Fibroblast of upper back skin (primary cell): ENCODE measurements at places on chromosomes 2 and 18.

DNA sequence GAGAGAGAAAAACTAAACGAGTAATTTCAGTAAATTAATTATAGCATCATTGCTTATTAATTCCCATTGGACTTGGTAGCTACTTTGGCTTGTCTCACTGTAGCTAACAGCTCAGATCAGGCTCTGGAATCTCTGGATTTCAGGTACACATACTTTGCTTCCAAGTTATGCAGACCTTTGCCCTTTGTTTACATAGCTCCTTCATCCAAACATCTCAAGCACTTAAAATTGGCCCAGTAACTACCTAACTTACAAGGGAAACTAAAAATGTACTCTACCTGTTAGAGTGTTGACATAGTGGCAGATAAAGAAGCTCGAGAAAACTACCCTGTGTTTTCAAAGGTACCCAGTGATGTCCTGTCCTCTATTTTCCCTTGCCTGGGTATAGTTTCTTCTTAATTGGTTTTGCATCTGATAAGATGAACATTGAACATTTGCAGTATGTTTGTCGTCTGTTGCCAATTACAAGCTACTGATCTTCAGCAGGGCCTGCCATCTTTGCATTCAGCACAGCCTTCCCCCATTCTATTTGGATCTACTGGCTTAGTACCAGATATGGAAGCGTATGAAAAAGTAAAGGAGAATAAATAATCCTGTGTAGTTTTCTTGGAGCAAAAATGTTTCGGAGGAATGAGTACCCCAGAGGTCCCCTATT, 601.5 kb upstream of the FANCL start:
- DNase-seq: no peak

GRCh38 chr18:23501626-23502025, 1.7 kb upstream of the RMC1 start:
- DNase-seq: no peak

- no peak for DNase-seq
These were observed 30.5 kb downstream of the B3GNT7 start for GRCh38 chr2:231425811-231426703.

DNA sequence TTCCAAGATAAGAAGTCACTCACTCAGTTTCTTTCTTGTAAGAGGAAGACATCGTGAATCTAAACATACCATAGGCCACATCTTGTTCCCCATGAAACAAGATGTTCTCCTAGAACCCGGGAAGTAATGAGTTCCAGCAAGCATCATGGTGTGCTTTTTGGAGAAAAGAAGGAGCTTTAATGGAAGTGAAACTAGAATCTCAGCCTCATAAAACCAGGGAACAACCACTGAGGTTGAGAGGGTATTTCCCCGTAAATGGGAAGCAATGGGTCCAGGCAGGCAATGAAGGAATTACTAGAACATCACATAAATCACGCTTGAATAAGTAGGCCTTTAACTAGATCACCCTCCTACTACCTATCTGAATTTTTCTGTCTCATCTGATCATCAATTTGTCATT, 40.3 kb downstream of the PSTPIP2 start:
- no peak for DNase-seq

- DNase-seq: no peak
These were observed 17.7 kb upstream of the SIX2 start for GRCh38 chr2:45026924-45027450.
